AG20443 (cell line): ENCODE measurements at places on chromosomes 12 and 14.

DNA sequence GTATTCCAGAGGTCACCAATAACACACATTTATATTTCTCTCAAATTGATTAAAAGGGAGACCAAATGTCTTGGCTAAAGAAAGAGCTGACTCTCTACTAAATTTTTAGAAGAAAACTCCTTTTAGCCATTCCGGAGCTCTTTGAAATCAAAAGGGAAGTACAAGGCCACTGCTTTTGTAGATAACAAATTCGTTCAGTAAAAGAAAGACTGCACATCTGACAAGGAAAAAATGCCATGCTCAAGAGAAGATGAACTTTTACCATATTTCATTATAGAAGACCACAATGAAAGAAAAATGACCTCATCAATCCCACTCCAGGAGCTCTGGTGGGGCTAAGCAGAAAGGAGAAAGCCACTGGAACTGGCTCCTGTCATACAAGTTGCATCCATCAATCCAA lies 57.6 kb downstream of the SPTSSA start:
- no peak for DNase-seq

DNA sequence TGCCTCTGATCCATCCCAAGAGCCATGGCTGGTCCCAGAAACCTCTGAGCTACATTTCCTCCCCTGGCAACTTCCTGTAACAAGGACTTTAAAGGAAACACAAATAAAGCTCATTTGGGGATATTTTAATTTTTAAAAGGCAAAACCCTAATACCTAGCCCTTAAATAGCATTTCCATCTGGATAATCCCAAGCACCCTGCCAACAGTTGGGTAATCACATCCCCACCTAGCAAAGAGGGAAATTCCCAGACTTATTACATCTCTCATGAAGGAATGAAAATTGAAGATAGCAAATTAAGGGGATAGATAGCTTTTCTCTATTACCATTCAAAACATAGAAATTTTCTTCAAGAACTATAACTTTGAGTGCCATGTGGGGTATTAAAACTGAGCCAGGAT lies 213.7 kb upstream of the BMP4 start:
- no peak for DNase-seq

DNA sequence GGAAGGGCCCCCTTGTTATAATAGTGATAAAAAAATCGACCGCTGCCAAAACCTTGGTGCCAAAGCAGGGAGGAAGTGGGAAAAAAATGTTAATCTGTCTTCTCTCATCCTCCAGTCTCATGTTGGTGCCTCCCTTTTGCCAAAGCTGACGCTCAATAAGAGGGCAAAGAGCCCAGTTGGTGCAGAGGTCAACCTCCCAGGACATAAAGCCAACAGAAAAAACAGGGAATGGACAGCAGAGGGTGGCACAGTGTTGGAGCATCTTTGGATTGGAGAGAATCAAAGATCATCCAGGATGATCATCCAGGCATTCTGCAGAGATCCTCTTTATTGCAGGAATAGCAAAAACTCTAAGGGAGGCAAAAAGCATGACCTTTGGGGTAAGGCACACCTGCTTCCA lies 9.8 kb upstream of the TTC9 start:
- DNase-seq: no peak

- no peak for DNase-seq
Measured at GRCh38 chr14:92209141-92209540, 87.4 kb downstream of the CPSF2 start.

DNA sequence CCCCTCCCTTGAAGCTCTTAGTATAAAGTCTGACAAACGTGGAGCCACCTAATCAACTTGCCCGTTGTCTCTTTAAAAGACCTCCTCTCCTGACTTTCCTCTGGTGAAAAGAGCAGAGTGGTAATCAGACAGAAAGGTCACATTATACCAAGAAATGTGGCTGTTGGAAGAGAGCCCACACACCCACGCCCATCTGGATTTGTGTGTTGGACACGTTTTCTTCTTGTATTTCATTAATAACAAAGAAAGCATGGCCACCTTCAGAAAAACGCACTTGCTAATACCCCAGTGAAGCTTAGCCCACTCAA lies 41.3 kb downstream of the CCDC60 start:
- no peak for DNase-seq

DNA sequence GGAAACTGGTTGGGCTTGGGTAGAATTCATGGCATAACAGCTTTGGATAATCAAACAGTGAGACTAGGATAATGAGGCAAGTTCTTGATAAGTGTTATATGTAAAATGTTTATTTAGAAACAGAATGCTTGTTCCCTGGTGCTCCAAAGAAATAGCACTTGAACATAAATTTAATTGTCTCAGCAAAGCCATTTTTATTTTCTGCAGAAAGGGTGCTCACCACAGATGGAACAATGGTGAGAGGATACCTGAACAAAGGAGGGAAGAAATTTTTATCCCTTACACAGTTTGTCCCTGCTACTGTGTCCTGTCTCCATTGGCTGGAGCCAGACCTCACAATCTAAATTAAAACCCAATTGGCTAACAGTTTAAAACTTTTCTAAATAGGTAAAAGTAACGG lies 9.3 kb upstream of the RXYLT1 start:
- DNase-seq: no peak

- DNase-seq: peak; percentile 81
Measured at GRCh38 chr14:70027785-70028428, 148.7 kb downstream of the SMOC1 start.

GRCh38 chr12:27537855-27538675 lies 14.1 kb downstream of the PPFIBP1 start:
- peak; percentile 51 for DNase-seq

GRCh38 chr12:3171195-3171591 lies 94.0 kb downstream of the TSPAN9 start:
- no peak for DNase-seq

DNA sequence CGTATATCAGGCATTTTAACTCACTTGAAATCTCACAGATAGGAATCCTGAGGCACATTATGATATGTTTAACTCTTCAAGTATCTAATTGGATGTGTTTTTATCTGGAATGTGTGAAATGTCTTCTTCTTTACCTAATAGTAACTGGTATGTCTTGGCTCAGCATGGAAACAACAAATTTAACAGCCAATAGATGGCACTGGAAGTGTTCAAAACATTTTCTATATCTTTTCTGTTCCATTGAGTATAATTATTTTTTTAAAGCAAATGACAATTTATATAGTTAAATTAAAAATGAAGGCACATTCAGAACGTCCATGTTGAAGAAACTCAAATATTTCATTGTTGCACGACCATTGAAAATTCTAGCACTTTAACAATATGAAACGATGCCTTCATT lies 164.6 kb upstream of the SLC16A7 start:
- DNase-seq: no peak

- peak; percentile 20 for DNase-seq
Measured at GRCh38 chr12:12954356-12954755, 2.4 kb upstream of the GPRC5D start.

GRCh38 chr12:29561664-29562071 lies 64.2 kb upstream of the OVCH1 start:
- DNase-seq: no peak
